RCC 7860 (cell line): ENCODE measurements at places on chromosomes 13 and 19.

- no peak for DNase-seq
Observed at GRCh38 chr13:99279637-99280036, 21.5 kb upstream of the GPR18 start.

- no peak for DNase-seq
Observed at GRCh38 chr19:53812335-53812734, 11.8 kb downstream of the NLRP12 start.

GRCh38 chr13:73602295-73602694, 531.9 kb downstream of the KLF12 start:
- peak; percentile 30 for DNase-seq

GRCh38 chr13:64680739-64681138, 2549.4 kb downstream of the PCDH9 start:
- no peak for DNase-seq

GRCh38 chr19:33950091-33950750, 153.6 kb downstream of the KCTD15 start:
- DNase-seq: no peak

DNA sequence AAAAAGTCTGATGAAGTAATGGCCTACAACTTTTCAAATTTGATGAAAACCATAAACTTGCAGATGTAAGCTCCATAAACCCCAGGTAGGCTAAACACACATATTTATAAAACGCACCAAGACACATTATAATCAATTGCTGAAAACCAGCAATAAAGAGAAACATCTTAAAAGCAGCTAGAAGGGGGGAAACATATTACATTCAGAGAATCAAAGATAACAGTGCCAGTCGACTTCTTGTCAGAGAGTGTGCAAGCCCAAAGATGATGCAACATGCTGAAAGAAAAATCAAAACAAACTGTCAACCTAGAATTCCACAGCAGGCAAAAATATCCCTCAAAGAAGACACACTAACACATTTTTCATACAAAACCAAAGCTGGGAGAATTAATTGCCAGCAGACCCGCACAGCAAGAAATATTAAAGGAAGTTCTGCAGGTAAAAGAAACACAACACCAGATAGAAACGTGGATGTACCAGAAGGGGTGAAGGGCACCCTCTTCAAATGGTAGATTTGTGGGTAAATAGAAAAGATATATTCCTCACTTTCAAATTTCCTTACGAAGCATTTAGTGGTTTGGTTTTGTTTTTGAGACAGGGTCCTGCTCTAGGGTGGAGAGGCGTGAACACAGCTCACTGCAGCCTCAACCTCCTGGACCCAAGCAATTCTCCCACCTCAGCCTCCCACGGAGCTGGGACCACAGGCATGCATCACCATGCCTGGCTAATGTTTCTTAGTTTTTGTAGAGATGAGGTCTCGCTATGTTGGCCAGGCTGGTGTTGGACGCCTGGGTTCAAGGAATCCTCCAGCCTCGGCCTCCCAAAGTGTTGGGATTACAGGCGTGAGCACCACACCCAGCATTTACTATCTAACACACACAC, 16.5 kb upstream of the ATP1A3 start:
- DNase-seq: no peak

DNA sequence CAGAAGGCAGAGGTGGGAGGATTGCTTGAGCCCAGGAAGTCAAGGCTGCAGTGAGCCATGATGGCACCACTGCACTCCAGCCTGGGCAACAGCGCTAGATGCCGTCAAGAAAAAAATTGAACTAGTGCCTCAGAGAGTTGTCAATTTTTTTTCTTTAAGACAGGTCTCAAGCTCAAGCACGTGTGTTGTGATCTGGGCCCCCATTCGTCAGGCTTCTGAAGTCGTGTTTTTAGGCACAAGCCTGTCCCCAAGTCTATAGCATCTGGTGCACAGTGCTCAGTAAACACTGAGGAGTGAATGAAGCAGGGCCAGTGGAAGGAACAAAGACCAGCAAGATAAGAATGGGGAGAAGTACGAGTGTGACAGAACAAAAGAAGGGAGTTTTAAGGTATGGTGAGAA, 23.7 kb upstream of the LAMP1 start:
- DNase-seq: no peak

GRCh38 chr13:40047322-40047771, 391.9 kb downstream of the COG6 start:
- DNase-seq: no peak

GRCh38 chr19:50515168-50515561, 1.5 kb upstream of the ASPDH start:
- no peak for DNase-seq

DNA sequence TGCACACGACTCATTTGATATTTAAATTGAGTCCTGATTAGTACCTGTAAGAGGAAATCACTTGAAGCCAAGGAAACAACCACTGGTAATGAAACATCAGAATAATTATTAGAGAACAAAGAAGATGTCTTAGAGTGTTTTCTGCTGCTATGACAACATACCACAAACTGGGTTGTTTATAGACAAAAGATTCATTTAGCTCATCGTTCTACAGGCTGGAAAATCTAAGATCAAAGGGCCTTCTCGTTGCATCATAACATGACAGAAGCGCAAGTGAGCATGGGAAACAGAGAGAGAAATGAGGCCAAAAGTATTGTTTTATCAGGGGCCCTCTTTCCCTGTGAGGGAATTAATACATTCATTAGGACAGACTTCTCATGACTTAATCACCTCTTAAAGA, 1024.0 kb upstream of the PCDH9 start:
- DNase-seq: no peak

GRCh38 chr13:61734683-61735082, 319.0 kb upstream of the PCDH20 start:
- no peak for DNase-seq

GRCh38 chr13:74675182-74675581, 541.0 kb upstream of the KLF12 start:
- DNase-seq: no peak

GRCh38 chr13:19836472-19836871, 27.0 kb downstream of the ZMYM5 start:
- DNase-seq: no peak

- DNase-seq: no peak
Observed at GRCh38 chr19:44002212-44002565, 568 bp upstream of the ZNF230 start.

- no peak for DNase-seq
Observed at GRCh38 chr19:44894052-44894400, 3.0 kb downstream of the TOMM40 start.

DNA sequence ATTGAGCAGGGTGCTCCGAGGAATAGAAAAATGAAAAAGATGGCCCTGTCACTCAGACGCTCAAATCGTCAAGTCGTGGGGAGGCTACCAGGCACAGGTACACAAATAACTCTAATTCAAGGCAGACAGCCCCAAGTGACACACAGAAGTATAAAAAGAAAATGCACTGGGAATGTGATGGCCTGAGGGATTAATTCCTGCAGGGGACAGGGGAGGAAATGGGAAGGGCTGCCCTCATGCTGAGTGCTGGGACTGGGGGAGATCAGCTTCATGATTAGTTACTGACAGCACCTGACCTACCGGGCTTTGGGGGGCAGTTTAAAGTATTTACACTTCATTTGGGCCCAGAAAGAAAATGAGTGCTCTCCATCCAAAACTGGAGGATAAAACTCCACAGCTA, 20.9 kb upstream of the UBE2L5 start:
- DNase-seq: no peak

DNA sequence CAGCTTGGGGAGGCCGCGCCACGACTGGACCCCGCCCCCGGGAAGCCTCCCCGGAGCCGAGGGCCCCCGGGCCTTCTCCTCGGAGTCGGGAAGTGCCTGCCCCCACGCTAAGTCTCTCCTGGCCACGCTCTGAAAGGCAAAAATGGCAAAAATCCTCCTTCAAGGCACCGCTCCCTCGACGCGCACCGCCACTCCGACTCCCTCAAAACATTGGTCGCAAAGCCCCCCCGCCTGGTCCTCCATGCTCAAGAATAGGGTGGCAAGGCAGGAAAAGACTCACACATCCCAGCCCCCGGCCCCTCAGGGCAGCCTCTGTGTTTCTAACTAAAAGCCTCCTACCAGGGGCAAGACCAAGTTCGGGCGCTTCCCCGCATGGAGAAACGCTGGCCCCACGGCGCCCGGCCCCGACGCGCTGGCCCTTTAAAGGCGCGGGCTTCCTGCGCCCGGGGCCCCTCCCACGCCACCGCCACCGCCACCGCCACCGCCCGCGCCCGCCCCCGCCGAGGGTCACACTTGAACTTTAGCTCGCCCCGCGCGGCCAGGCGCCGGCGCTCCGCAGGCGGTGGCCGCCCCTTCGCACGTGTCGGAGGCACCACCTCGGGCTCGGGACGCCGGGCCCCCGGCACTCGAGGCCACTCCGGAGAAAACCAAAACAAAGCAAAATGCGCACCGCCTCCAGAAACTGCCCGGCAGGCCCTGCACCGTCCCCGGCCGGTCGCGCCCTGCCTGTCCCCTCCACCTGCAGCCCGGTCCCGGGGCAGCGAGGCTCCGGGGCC, 1.9 kb downstream of the FOXO1 start:
- peak; percentile 20 for DNase-seq

DNA sequence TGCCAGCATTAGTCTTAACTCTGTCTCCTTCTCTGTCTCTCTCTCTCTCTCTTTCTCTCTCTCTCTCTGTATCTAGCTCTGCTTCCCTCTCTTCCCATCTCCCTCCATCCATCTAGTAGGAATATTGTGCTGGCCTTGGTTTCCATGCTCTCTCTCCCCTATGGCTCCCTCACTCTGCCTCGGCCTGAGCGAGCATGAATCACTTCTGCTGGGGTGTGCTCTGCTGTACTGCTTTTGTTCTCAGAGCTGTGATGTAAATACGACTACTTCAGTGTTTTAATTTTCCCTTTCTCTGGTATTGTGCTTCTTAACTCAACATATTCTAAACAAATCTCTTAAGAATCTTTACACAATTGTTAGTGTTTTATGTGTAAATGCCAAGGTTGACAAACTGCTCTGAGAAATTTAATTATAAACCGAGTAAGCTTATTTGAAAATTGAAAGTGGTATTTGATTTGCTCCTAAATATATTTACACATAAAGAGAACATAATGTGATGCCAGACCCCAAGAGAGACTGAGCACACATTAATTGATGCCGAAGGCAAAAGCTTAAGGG, 211.5 kb upstream of the KL start:
- DNase-seq: no peak

DNA sequence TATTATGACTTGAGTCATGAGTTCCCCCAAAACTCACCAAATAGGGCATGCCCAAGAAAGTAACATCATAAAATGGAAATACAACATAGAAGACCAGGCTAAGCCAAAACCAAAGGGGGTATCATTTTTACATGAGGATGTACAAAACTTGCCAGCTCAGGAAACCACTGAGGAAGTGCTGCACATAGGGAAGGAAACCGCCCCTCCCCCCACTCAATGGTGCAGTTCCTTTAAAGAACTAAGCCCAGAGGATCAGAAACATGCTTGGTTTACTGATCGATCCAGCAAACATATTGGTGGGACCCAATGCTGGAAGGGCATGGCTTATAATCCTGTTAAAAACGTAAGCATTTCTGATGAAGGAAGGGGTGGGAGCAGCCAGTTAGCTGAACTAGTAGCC, 4.2 kb upstream of the ZNF486 start:
- no peak for DNase-seq

GRCh38 chr19:29524201-29524911, 1.4 kb upstream of the VSTM2B start:
- DNase-seq: no peak

GRCh38 chr13:20383058-20383457, 142.6 kb downstream of the CRYL1 start:
- DNase-seq: no peak

- DNase-seq: no peak
Observed at GRCh38 chr19:50780753-50781435, 9.3 kb upstream of the ACP4 start.

- DNase-seq: no peak
Observed at GRCh38 chr19:9914001-9914314, 22.4 kb downstream of the OLFM2 start.

DNA sequence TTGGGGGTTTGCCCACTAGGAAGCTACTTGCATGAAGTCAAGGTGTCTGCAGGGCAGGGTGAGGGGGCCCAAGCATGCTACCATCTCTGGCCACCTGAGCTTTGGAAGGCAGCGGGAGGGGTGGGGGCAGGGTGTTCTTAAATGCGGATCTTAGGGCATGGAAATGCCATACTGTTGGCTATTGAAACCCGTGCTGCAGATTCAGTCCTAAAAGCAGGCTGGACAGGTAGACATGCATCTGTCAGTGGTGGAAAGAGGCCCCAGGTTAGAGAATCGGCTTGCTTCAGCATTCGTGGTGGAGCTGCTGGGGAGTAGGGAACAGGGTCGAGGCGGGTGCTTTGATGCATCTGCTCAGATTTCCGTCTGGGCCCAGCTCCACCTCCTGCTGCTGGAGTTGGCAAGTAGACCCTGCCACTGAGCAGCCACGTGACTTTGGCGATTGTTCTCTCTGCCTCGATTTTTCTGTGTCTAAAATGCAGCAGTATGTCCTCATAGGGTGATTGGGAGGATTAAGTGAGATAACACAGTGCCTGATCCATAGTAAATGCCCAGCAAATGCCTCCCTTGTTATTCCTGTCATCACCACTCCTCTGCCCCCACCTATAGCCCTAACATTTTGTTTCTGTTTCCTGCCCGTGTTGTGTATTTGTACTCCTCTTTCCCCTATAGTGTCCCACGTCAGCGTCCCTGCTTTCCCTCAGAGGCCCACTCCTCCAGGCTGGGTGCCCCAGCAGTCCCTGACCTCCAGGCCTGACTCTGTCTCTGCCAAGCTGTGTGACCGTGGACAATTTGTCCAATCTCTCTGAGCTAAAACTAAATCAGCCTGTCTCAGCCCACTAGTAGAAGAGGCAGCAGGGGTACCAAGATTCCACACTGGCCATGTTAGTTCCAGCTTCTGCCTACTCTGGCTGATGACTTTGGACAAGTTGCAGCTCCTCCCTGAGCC, 5.8 kb downstream of the PPP1R37 start:
- DNase-seq: no peak

DNA sequence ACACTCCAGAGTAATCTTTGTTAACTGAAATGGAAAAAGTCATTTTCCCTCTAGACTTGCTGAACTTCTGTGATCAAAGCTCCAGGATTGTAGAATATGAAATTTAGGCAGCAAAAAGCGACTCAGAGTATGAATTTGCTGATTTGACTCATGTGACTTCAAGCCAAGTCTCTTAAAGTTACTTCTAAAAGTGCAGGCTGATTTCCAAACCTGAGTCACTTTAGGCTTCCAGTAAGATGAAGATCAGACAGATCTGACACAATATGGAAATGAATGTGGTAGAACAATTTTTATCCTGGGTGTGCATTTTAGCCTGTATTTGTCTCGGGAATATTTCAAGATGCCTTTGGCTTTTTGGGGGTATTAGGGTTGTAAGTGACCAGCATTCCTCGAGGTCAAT, 151.0 kb upstream of the TMTC4 start:
- DNase-seq: no peak
